ENCODE measurements at places on chromosomes 11 and 22. TPM values are rescaled to one million over a fixed set of nuclear protein-coding genes. Genes with fewer than 3 reads are reported as not detected.

The ABCC8 gene
- not detected for total RNA-seq

GRCh38 chr11:73939096-73939495, 11.7 kb upstream of the DNAJB13 start:
- H3K27me3 ChIP-seq: no peaks in the 10 kb centered on the region
- no peak overlapping the region for H3K27ac ChIP-seq
- no peaks in the 10 kb centered on the region for H3K4me1 ChIP-seq

GRCh38 chr11:33263549-33263948, 6.4 kb downstream of the HIPK3 start:
- DNase-seq: no peak
- H3K4me3 ChIP-seq: no peak overlapping the region
- no peak overlapping the region for H3K27ac ChIP-seq
- no peaks in the 10 kb centered on the region for H3K36me3 ChIP-seq

DNA sequence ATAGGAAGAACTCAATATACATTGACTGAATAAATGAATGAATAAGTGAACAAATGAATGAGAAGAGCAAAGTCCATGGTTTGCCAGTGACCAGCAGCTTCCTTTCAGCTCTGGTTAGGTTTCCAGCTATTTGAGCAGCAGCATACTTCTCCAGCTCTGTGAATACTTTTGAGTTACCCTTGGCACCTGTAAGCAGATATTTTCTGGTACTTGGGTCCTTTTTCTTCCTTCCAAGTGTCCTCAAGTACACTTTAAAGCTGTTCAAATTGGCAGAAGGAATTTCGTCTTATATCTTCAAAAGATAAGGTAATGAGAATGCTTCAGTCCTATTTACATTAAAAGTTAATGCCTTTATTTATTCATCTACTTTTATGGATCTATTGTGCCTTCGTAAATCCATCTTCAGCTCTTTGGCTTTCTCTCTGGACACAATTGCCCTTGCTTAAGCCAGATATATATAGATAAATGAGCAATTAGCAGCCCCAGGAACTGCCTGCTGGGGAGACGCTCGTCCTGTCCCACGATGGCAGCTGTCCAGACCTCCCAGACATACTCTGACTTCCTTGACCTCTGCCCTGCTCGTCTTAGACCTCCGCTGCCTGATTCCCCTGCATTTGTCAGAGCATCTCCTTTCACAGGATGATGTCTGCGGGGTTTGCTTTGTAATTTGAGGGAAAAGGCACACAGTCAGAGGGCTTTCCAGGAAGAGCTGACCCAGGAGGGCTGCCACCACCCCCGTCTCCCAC, 926.3 kb downstream of the OPCML start:
- DNase-seq: no peak
- H3K27me3 ChIP-seq: no peaks in the 10 kb centered on the region
- no peak overlapping the region for H3K27ac ChIP-seq
- no peaks in the 10 kb centered on the region for H3K36me3 ChIP-seq

The GRM5 gene
- total RNA-seq: not detected

The MACROD1 gene
- total RNA-seq: 12.3 TPM

DNA sequence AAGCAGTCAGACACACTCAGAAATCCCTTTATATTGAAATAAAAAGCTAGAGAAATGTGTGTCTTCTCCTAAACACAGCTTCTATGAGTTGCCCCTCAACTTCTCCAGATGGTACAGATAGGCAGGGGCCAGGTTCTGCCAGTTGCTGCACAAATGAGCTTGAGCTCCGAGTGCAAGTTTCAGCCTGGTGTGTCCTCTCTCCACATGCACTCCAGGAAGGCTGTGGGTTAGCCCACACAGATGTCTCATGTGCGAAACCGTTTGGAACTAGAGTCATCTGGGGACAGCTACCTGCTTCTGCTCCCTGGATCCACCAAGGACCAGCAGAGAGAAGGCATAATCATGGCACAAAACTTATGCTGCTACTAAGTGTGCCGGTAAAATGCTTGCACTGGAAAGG, 812.6 kb downstream of the OPCML start:
- H3K4me1 ChIP-seq: no peaks in the 10 kb centered on the region
- no peak overlapping the region for H3K27ac ChIP-seq
- no peaks in the 10 kb centered on the region for H3K27me3 ChIP-seq
- H3K4me3 ChIP-seq: no peak overlapping the region
- no peak for DNase-seq

GRCh38 chr11:116932181-116932580, 94.8 kb upstream of the APOA1 start:
- DNase-seq: no peak
- H3K36me3 ChIP-seq: no peaks in the 10 kb centered on the region
- H3K4me1 ChIP-seq: peaks cover 38% of the 10 kb centered on the region
- no peaks in the 10 kb centered on the region for H3K27me3 ChIP-seq

GRCh38 chr11:21628641-21629040, 564.2 kb upstream of the ANO5 start:
- DNase-seq: no peak
- no peak overlapping the region for H3K27ac ChIP-seq
- H3K4me1 ChIP-seq: no peaks in the 10 kb centered on the region
- H3K27me3 ChIP-seq: no peaks in the 10 kb centered on the region

DNA sequence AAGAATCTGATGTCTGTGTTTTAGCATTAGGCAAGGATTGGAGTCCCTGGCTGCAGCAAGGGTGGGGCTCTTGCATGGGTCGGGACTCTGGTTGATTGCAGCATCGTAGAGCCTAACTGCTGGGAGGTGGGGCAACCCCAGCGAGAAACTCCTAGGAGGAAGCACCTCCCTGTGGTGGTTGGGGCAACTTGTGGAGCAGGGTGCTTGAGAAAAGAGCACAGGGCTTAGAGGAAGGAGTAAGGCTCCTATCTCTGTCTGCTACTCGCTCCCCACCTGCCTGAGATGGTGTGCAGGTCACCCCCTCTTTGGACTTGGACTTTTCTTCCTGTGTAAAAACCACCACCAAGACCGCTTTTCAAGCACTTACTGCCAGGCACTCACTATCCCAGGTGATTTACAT, 15.6 kb downstream of the SREBF2 start:
- H3K4me1 ChIP-seq: peaks cover 18% of the 10 kb centered on the region
- H3K27me3 ChIP-seq: no peaks in the 10 kb centered on the region
- H3K36me3 ChIP-seq: no peaks in the 10 kb centered on the region
- no peak for DNase-seq
- no peak overlapping the region for H3K4me3 ChIP-seq

The OR10A5 gene
- not detected for total RNA-seq

DNA sequence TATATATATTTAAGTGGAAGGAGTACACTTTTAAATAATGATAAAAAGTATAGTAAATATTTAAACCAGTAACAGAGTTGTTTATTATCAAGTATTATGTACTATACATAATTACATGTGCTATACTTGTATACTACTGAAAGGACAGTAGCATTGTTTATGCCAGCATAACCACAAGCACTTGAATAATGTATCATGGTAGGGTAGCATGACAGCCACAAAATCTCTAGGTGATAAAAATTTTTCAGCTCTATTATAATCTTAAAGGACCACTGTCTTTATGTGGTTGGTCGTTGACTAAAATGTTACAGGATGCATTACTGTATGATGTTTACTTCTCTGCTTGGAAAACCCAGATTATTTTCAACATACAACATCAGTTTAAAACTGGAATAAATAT, 349.2 kb downstream of the CASP12 start:
- no peaks in the 10 kb centered on the region for H3K4me1 ChIP-seq
- no peaks in the 10 kb centered on the region for H3K36me3 ChIP-seq
- no peak for DNase-seq
- H3K27me3 ChIP-seq: no peaks in the 10 kb centered on the region

The PRG3 gene
- not detected for total RNA-seq

GRCh38 chr22:39729141-39729934, 158.8 kb downstream of the CACNA1I start:
- no peak overlapping the region for H3K27ac ChIP-seq
- no peaks in the 10 kb centered on the region for H3K36me3 ChIP-seq
- no peak overlapping the region for H3K4me3 ChIP-seq
- no peaks in the 10 kb centered on the region for H3K4me1 ChIP-seq
- peaks cover 1% of the 10 kb centered on the region for H3K27me3 ChIP-seq

GRCh38 chr11:19766810-19767209, 54.2 kb downstream of the NAV2 start:
- H3K27me3 ChIP-seq: no peaks in the 10 kb centered on the region
- no peak for DNase-seq
- no peak overlapping the region for H3K27ac ChIP-seq
- H3K4me3 ChIP-seq: no peak overlapping the region
- H3K4me1 ChIP-seq: peaks cover 9% of the 10 kb centered on the region

DNA sequence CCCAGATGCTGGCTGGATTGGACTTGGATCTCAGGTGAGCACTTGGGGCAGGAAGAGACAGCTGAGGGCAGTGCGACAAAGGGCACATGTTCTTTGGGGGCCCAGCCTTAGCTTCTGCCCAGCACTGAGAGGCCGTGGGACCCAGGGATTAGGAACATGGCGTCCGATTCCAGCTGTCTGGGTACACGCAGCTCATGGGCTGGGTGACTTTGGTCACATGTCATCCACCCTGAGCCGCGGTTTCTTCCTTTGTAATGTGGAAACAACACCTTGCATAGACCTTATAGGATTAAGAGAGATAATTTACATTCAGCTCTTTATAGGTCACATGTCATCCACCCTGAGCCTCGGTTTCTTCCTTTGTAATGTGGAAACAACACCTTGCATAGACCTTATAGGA, 39.8 kb downstream of the MYO18B start:
- no peaks in the 10 kb centered on the region for H3K27me3 ChIP-seq
- no peak overlapping the region for H3K27ac ChIP-seq
- no peaks in the 10 kb centered on the region for H3K4me1 ChIP-seq
- DNase-seq: no peak
- no peak overlapping the region for H3K4me3 ChIP-seq

DNA sequence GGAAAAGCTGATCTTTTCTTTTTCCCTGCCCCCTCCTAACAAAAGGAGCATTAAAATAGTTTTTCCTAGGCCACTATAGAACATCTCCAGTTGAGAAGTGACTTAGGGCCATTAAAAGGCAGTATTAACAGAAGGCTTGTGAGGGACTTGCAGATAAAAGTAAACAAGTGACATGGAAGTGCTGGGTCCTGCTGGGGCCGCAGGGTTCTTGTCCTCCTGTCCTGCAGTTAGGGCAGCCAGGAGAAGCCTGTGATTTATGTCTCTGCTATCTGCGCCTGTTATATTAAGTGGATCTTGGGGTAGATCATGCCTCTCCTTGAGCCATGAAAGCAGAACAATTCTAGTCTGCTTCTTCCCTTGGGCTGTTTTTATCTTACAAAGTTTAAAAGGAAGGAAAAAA, 271.4 kb upstream of the C11orf87 start:
- no peaks in the 10 kb centered on the region for H3K4me1 ChIP-seq
- no peak for DNase-seq
- H3K27me3 ChIP-seq: no peaks in the 10 kb centered on the region
- no peaks in the 10 kb centered on the region for H3K36me3 ChIP-seq

DNA sequence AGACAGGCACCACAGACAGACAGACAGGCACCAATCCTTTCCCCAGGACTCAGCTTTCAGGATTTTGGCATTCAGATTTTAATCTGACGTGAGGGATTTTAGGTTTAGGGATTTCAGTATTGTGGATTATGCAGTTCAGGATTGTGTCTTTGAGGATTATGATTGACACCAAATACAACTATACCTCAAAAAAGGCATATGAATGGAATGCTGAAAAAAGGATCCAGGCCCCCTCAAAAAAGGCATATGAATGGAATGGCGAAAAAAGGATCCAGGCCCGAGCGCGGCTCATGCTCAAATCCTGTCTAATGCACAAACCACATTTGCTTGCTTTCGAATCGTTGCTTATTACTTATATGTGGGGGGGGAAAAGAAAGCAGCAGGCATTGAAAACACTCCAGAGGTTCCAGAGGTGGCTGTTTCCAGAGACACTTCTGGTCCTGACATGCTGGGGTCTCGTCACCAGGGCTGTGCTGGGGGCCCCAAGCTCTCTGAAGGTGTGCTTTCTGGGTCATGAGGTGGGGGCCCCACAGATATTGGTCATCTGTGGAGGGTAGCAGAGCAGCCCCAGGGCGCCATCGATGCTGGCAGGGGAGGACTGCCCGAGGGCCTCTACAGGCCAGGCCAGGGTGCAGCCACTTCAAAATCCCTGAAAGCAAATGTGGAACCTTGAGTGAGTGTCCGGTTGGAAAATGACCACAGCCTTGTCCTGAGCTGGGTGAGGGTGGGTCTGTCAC, 16.8 kb upstream of the OSBPL5 start:
- no peaks in the 10 kb centered on the region for H3K36me3 ChIP-seq
- no peak for DNase-seq
- no peak overlapping the region for H3K27ac ChIP-seq
- H3K27me3 ChIP-seq: no peaks in the 10 kb centered on the region
- H3K4me1 ChIP-seq: no peaks in the 10 kb centered on the region

DNA sequence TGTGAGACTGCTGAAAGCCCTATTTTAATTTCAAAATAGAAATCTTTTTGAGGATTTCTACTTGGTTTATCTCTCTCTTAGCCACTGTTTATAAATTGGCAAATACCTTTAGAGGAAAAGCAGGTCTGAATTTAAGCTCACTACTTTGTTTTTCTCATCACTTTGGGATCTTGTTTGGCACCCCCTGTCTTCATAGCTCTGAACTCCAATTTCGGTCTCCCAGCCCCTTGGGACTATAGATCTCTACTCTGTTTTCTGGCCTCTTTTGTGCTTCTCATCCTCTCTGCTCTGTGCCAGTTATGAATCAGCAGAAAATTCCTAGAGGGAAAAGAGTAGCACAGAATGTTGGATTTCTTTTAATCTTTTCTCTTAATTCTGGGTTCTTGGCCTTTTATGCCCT, 118.3 kb downstream of the CYP2R1 start:
- no peak overlapping the region for H3K27ac ChIP-seq
- H3K4me3 ChIP-seq: no peak overlapping the region
- no peaks in the 10 kb centered on the region for H3K36me3 ChIP-seq
- DNase-seq: no peak
- no peaks in the 10 kb centered on the region for H3K27me3 ChIP-seq
- H3K4me1 ChIP-seq: 0 out of 2 replicates have a peak, but pooled peaks cover 2% of the 10 kb centered on the region

GRCh38 chr22:38802671-38803121, 8.8 kb upstream of the DNAL4 start:
- H3K27me3 ChIP-seq: no peaks in the 10 kb centered on the region
- H3K4me1 ChIP-seq: no peaks in the 10 kb centered on the region
- no peak for DNase-seq
- no peak overlapping the region for H3K27ac ChIP-seq

- DNase-seq: no peak
- H3K27ac ChIP-seq: no peak overlapping the region
- H3K27me3 ChIP-seq: no peaks in the 10 kb centered on the region
- no peaks in the 10 kb centered on the region for H3K36me3 ChIP-seq
- H3K4me1 ChIP-seq: peaks cover 35% of the 10 kb centered on the region
These were observed 13.9 kb upstream of the ADSL start for GRCh38 chr22:40332319-40332781.

- H3K36me3 ChIP-seq: no peaks in the 10 kb centered on the region
- H3K4me3 ChIP-seq: no peak overlapping the region
- DNase-seq: no peak
- H3K4me1 ChIP-seq: no peaks in the 10 kb centered on the region
- no peaks in the 10 kb centered on the region for H3K27me3 ChIP-seq
- no peak overlapping the region for H3K27ac ChIP-seq
These were observed 49.0 kb upstream of the BMAL1 start for GRCh38 chr11:13228572-13228971.

DNA sequence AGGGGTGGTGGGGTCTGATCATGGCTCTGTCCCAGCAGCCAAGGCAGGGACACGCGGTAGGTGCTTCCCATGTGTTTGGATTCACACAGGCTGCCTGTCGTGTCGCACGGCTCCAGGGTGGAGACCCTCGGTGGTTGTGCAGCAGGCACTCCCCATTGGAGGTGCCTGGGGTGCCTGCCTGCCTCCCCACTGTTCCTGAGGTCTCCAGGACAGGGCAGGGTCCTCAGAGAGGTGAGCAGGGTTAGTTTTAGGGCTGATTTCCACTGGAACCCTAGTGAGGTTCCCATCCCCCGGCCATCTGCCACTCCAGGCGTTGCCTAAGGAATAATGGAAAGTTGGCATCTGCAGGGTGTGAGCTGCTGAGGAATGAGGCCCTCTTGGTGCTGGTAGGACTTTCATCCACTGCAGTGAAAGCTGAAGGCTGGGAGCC, 32.3 kb downstream of the OSBPL5 start:
- H3K27ac ChIP-seq: no peak overlapping the region
- no peak for DNase-seq

The NXPE2 gene
- total RNA-seq: not detected

All from GM12878 (cell line).